NCI-H446 (cell line): ENCODE measurements at places on chromosomes 12 and 14.

GRCh38 chr14:31881531-31882310, 195.4 kb upstream of the ARHGAP5 start:
- DNase-seq = no peak

DNA sequence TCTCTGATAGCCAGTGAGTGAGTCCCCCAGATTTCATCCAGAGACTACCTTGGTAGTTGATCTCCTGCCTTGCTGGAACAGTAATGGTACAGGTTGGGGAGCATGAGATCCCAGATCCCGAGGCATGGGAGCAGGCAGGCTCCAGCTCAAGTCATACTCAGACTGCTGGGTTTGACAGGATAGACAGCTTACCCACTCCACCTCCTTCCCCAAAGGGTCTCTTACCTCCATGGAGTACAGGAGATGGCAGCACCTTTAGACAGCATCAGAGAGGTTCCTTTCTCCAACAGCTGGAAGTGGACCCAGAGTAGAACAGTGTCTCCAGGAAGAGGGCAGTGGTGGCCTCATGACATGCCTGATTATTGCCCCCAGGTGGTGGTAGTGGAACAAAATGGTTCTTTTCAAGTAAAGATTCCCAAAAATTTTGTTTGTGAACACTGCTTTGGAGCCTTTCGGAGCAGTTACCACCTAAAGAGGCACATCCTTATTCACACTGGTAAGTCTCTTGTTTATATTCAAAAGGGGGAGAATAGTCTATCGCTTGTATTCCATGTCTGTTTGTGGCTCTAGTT, 4.9 kb upstream of the CSAD start:
- DNase-seq = no peak

DNA sequence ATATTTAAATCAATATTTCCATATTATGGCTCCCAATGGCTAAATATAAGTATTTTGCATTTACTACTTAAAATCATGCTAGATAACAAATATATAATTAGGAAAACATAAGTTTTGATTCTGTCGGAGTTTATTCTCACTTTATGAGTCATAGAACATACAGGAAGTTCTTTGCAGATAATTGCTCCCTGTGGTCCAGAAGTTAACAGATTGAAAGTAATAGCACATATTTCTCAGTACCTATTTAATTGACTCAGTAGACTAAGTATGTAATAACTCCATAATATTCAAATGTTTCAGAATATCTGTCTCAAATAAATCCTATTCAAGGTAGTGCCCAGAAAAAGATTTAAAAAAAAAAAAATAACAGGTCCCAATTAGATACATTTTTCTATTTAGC, 806.0 kb upstream of the ATXN7L3B start:
- no peak for DNase-seq

GRCh38 chr14:70780396-70781075, 28.8 kb downstream of the MAP3K9 start:
- no peak for DNase-seq

DNA sequence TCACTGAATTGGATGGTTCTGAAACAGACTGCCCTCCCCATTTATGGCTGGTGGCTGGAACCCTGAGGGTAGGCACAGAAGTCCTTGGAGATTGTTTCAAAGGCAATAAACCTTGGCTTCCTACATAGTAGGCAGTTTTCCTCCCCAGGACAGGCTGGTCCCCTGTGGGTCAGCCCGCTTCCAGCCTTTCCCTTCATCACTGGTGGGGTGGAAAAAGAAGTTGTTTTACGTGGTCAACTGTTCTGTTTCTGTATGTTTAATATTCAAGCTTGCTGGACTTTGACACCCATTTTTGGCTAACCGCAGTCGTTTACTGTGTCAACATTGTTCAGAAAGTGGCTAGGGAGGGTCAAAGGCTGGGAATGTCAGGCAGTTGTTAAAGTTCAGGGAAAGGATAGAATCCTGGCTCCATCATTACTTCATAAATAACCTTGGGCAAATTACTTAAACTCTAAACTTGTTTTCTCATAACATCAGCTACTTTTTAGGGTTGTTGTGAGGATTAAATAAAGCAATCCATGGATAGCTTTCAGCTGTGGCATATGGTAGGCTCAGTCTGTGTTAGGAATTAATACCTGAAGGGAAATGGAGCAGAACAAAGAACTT, 2.4 kb downstream of the KLHDC2 start:
- DNase-seq = no peak

GRCh38 chr14:33432407-33433023, 493.8 kb downstream of the NPAS3 start:
- peak; percentile 16 for DNase-seq

DNA sequence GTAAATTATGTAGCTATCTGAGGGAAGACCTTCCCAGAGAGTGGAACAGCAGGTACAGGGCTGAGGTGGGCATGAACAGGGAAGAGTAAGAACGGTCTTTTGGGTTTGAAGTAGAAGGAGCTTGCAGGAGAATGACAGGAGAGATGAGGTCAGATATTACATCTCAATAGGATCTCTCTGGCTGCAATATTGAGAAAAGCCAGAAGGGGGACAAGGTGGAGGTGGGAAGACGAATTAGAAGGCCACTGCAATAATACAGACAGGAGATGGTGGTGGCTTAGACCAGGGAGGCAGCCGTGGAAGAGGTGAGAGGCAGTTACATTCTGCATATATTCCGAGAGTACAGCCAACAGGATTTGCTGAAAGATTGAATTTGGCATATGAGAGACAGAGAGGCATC, 310.2 kb downstream of the APAF1 start:
- DNase-seq = peak; percentile 2
